Putamen (tissue), 1 donor: ENCODE measurements at places on chromosomes 11 and 22.

DNA sequence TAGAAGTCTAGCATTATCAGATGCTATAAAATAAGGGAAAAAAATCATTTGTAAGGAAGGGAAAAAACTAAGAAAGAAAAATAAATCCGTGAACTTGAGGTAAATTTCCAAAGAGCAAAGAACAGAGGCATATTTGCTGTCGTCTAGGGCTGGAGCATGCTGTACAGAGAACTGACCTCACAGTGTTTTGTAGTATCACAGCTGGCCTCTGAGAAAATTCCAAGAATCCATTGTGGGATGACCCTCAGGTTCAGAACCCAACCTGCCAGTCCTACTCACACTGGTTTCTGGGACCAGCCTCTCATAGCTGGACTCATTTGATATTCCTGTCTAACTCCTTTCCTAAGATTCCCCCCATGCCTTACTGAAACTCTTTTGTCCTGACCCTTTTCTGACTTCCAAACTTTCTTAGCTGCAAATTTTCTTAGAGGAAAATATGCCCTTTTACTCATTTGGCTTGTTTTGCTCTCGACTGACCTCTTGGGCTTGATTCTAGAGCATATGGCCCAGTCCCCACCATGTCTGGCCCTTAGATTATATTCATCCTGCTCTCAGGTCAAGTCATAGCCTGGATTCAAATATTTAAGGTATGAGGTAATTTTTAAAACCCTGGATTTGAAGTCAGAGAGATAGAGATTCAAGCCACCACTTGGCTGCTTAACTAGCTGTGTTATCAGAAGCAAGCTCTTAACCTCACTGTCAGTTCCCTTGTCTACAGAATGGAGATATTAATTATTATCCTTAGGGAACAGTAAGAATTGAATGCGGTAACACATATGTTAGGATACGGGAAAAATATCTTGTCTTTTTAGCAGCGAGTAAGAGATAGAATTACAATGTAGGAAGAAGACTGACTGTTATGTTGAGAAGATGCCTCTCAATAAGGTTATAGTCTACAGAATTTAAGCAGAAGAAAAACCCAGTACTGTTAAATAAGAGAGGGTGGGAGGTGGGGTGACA lies 89.7 kb upstream of the KCNA4 start:
- DNase-seq, result peak; percentile 5

DNA sequence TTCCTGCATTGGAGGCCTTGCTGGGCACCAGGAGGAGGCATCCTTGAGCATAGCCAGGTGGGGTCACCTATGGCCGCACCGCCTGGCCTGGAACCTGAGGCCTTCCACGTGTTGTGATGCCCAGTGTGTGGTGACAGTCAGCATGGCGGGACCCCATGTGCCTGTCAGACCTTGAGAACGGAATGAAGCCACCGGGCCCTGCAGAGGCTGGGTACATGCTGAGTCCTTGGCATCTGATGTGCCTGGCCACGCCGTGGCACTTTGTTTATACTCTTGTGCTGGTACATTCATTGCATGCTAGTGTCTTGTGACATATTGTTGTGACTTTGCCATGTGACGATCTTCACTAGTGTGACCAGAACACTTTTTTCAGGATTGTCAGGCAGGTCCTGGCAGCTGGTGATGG lies 8.5 kb upstream of the MYO7A start:
- DNase-seq, result no peak

DNA sequence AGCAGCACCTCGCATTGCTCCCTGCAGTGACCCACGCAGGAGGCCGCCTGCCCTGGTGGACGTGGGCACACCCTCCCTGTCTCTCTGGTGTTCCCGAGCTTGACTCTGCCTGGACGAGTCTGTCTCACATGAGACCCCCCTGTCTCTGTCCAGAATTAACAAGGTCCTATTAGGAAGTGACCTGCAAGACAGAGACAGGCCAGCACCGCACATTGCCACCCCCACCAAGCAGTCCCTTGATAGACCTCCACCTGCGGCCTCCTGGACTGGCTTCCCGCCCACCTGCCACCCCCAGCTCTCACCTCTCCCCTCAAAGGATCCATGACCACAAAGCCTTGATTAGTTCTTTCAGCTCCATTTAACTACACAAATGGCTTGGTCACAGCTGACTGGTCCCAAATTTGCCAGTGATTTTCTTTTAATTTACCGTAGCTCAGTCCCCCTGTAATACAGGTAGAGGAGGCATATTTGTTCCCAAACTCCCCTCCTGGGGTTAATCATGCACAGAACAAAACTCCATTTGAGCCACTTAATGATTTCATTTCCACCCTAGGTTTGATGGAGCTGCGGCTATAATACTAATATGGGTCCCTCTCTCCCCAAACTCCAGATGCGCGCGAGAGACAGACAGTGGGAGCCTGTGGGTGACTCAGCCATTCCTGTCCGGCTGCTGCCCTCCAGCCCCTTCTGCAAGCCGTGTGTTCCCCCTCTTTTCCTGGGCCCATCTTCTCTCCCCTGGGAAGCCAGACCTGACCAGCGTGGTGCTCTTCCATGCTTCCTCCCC lies 11.2 kb downstream of the SPATA19 start:
- DNase-seq, result no peak

DNA sequence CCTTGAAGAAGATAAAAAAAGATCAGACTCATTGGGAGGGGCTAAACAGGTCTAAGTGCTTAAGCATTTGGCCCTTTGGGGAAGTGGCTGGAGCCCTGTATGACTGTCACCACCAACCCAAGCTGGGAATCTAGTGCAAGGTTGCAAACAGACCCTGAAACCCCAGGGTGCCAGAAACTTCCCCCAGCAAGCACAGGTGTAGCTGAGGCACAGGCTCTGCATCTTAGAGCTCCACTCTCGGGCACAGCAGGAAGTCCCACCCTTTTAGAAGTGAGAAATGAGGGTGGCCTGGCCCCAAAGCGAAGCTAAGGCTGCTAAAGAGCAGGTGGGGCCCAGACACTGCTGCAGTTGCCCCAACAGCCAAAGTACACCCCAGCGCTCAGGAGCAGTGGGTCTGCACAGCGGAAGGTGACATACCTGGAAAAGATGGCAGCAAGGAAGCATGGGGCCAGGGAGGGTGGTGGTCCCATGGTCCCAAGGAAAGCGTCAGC lies 5.8 kb upstream of the KDM2A start:
- no peak for DNase-seq
